ENCODE measurements at places on chromosomes 16 and 17.

- DNase-seq = peak; percentile 89
Measured at GRCh38 chr17:40345161-40345993, 19.2 kb downstream of the GJD3 start.

DNA sequence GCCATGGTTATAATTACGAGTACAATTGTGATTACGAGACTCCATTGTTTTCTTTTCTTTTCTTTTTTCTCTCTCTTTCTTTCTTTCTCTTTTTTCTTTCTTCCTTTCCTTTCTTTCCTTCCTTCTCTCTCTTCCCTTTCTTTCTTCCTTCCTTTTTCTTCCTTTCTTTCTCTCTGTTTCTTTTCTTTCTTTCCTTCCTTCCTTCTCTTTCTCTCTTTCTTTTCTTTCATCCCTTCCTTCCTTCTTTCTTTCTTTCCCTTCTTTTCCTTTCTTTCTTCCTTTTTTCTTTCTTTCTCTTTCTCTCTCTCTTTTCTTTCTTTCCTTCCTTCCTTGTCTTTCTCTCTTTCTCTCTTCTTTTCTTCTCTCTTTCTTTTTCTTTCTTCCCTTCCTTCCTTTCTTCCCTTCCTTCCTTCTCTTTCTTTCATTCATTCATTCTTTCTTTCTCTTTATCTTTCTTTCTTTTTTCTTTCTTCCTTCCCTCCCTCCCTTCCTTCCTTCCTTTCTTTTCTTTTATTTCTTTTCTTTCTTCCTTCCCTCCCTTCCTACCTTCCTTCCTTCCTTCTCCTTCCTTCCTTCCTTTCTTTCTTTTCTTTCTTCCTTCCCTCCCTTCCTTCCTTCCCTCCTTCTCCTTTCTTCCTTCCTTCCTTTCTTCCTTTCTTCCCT, 14.1 kb upstream of the NTN1 start:
- DNase-seq = no peak

DNA sequence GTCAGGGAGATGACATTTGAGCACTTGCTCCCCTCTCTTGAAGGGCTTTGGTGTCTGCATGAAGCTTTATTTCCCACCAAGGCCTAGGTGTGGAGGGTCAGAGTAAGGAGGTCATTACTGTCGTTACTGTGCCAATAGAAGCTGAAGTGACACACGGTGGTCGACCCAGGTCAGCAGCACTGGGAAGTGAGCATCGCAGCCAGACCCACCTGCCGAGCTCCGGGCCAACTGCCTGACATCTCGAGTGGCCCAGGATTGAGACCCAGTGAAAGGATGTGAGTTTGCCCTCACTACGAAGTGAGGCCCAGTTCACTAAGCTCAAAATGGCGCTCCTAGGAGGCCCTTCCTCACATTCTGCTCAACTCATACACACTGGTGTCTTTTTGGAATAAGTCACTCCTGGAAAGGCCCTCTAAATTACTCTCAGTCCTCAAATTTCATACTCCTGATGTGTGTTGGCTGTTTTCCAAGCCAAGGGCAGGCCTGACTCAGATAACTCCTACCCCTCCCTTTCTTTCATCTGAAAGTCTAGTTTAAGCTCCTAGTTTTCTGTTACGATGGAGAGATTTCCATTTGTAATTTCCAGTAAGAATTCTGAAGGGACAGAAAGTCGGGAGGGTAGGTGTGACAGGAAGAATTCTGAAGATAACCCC, 200.4 kb downstream of the LGALS9B start:
- DNase-seq = no peak

DNA sequence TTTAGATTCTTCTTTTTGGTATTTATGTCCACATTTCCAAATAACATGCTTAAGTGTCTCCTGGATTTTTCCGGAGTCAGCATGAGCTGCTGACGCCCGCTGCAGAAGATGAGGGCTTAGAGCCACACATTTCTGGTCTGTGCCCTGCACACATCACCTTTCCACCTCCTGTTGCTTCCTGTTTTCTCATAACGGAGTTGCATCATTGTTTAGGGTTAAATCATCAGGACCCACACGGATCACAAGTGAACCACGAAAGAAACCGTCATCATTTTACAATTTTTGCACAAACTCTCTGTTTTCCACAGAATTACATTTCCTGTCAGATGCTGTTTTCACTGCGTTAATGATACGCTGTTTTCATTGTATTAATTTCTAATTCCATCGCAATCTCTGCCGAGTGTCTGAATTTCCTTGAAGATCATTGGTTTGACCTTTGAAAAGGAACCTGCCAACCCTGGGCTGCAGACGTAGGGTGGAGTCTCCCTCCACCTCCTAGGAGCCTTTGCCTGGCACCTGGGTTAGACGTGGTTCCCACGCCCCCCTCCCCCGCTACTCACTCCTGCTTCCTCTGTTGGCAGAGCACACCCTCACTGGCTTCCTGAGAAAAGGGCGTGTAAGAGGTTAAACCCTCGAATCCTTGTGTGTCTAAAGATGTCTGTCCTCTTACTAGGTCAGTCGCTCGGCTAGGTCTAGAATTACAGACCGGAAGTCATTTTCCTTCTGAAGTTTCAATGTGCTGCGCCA, 68.2 kb downstream of the RNF213 start:
- DNase-seq = no peak

GRCh38 chr16:19841184-19841583, 43.5 kb downstream of the GPRC5B start:
- no peak for DNase-seq

DNA sequence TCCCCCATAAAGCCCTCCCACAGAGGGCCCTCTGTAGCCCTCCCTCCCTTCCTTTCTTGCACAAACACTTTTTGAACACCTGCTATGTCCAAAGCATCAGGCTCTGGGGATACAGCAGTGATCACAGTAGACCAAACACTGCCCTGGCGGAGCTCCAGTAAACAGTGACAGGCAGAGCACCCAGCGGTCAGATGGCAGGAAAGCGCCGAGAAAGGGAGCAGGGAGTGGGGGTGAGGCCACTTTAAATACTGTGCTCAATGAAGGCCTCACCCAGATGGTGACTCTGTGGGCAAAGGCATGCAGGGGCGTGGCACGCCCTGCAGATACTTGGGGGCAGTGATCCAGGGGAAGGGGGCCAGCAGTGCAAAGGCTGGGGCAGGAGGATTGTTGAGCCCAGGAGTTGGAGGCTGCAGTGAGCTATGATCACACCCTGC, 7.6 kb downstream of the PRR29 start:
- peak; percentile 36 for DNase-seq

- DNase-seq = no peak
Measured at GRCh38 chr17:53527473-53527872, 295.3 kb upstream of the KIF2B start.

GRCh38 chr17:69913216-69913615, 161.8 kb upstream of the KCNJ16 start:
- no peak for DNase-seq

DNA sequence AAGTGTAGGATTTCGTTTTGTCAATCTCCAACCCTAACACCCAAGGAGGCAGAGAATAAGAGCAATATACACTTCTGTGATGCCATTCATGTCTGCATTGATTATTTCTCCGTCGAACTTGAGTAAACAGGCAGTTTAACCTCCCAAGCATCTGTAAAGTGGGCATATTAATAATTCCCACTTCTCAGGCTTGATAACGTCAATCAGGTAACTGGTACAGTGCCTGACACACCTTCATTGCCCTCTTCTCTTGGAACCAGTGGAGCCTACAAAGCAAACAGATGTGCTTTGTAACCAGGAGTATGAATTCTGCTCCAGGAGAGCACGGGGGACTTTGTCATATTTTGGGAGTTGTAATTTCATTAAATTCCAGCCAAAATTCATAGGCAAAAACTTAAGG, 32.5 kb upstream of the PLCG2 start:
- DNase-seq = no peak

DNA sequence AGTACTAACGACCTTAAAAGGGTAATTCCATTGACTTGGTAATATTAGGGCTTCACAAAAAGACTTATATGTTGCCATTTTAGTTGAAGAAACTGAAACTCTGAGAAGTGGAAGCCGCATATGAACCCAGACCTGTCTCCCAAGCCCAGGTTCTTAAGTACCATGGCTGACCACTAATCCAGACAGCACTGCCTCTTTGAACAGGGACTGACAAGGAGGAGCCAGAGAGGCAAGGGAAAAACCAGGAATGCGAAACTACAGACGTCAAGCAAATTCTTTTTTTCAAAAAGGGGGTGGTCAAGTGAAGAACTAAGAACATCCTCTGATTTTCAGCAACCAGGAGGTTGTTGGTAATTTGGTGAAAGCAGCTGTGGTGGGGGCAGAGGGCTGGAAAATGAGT, 15.2 kb downstream of the CYB5D1 start:
- no peak for DNase-seq

DNA sequence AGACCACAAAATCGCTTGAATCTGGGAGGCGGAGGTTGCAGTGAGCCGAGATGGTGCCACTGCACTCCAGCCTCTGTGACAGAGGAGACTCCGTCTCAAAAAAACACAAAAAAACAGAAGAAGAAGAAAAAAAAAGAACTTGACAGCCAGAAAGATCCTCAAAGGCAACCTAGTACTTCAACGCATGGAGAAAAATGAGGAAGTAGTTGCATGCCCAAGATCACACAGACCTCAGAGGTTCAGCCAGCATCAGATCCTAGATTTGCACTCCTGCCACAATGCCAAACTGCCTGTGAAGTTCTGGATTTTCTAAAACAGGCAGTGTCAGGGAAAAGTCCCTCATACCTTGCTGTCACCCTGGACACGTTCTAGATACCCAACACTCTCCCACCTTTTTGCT, 1.5 kb downstream of the ATPAF2 start:
- no peak for DNase-seq

- no peak for DNase-seq
Measured at GRCh38 chr16:88973007-88973410, 4.0 kb downstream of the CBFA2T3 start.

DNA sequence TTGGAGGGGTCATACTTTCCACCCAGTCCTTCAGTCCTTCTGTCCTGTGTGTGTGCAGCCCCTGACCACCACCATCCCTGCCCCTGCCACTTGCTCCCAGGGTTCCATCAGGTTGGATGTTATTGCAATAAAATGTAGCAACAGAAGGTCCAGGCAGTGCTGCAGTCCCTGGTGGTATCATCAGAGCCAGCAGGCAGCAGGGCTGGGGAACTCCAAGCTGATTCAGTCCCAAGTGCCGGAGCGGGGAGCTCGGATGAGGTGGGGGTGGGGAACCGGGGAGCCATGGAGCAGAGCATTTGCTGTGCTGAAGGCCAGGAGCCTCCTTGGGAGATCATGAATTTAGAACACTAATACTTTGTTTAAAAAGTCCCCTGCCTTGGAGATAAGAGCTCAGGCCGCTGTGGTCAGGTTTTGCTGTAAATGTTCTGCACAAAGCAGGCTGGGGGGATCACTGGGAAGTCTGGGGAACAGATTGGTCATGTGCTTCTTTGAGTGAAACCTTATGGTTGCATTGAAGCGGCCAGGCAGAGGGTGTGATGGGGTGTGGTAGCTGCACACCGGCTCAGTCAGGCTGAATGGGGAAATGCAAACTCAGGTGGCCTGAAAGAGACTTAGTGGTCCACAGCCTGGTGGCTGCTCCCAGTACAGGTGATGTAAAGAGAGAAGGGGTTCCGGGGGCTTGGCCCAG, 225.9 kb downstream of the SEC14L1 start:
- peak; percentile 44 for DNase-seq

DNA sequence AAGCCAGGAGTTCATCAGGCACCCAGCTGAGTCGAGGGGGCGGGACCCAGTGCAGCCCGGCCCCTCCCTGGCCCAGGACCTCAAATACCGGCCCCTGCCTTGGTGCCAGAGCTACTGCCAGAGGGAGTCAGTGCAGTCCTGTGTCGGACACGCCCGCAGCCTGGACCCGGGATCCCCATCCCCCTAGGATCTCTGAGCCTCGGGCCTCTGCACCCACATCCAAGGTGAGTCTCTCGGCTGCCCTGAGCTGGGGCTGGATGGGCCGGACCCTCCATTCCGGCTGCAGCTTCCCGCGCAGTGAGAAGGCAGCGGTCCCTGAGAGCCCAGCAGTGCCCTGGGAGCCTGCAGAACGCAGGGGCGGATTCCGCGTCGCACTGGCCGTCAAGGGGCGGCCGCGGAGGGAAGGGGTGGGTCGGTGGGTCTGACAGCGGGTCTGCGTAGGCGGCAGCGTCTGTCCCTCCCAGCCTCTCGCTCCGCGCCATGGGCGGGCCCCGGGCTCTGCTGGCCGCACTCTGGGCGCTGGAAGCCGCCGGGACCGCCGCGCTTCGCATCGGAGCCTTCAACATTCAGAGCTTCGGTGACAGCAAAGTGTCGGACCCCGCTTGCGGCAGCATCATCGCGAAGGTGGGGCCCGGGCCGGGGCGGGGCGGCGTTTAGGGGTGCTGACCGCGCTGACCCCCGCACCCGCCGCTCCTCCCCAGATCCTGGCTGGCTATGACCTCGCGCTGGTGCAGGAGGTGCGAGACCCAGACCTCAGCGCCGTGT, at the start of gene DNASE1L2:
TSS of gene DNASE1L2 (plus strand) at position 108 of the 765 bp plus-strand sequence. CDS start at position 481, 373 bp downstream.
- no peak for DNase-seq

GRCh38 chr16:66713076-66713475, 16.5 kb upstream of the CMTM4 start:
- DNase-seq = no peak

DNA sequence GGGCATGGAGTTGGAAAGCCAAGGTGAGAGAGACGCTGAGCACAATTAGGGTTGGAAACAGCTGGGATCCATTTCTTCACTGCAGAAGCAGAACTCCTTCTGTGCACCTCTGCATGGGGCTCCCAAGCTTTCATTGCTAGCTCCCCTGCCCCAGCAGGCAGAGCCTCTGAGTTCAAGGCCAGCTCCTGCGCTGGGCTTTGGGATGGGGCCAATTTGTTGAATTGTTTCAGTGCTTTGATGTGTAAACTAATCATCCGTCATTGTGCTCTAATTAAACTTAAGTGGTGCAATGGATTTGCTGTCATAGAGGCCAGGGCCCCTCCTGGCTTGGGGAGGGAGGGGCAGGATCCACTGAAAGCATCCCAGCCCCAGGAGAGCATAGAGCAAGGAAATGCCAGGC, 13.5 kb upstream of the LYRM9 start:
- no peak for DNase-seq

GRCh38 chr17:79750650-79751545, 20.2 kb downstream of the ENPP7 start:
- no peak for DNase-seq

DNA sequence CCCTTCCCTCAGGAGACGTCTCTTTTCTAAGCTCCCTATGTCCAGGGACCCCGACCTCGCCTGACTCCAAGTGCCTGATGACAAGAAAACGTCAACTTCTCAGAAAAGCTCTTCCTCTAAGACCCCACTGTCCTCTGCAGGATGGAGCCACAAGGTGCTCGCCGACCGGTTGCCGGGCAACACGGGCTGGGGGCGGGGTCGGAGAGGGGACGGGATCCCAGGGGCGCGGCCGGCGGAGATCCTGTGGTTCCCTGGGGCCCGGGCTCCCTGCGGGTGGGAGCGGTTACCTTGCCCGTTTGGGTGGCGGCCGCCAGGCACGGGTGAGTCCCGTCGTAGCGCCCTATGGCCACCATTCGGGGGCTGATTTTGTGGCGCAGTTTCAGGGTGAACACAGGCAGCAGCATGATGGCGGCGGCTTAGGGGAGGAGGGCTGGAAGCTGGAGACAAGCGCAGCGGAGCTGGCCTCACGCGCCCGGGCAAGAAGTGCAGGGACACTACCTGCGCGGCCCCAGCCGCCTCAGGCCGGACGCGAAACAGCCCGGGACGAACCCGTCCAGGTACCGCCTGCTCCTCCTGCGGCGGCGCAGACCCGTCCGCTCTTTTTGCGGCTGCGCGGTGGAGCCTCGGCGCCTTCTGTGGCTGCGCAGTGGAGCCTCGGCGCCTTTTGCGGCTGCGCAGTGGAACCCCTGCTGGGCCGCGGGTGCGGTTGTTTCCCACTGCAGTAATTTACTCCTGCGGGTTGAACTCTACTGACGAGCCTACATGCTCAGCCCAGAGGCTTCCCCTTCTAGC, at the start of gene BBS2:
TSS of gene BBS2 (minus strand) at position 566 of the 792 bp plus-strand sequence. CDS start at position 404, 162 bp downstream.
- DNase-seq = peak; percentile 91

GRCh38 chr17:35695613-35696012, 35.8 kb upstream of the RASL10B start:
- no peak for DNase-seq
